ENCODE measurements at places on chromosomes 5 and 9. TPM values are rescaled to one million over a fixed set of nuclear protein-coding genes. Genes with fewer than 3 reads are reported as not detected.

DNA sequence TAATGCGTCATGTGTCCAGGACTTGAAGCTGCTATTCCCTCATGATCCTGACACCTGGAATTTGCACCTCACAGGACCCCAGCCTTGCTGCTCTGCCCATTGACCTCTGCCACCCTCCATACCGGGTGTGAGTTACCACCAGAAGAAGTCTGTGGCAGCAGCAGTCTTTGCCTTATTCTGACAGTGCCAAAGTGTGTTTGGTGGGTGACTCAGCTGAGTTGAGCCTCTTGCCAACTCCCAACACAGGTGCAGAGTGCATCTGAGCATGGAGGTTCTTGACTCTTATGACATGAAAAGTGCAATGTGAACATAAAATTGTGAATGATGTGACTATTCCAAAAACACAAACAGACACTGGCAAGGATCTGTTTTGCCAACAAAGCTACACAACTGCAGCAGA lies 1166.5 kb upstream of the CDH18 start:
- DNase-seq: no peak
- no peaks in the 10 kb centered on the region for H3K27me3 ChIP-seq
- H3K4me1 ChIP-seq: no peaks in the 10 kb centered on the region
- no peaks in the 10 kb centered on the region for H3K36me3 ChIP-seq
- H3K4me3 ChIP-seq: no peak overlapping the region

Gene MAMDC4
- total RNA-seq: 4.0 TPM

DNA sequence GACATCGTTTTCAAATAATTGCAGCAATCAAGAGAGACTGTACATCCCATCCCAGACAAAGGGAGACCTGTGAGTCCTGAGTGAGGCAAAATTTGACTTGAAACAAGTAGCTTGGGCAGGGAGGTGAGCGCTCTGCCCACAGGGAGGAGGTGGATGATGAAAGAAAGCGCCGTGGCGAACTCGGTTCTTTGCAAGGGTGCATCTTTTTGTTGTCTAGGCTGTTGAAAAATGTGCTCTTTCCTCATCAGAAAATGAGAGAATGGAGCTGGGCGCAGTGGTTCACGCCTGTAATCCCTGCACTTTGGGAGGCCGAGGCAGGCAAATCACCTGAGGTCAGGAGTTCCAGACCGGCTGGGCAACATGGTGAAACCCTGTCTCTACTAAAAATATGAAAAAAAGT lies 150.5 kb downstream of the GAPVD1 start:
- no peaks in the 10 kb centered on the region for H3K36me3 ChIP-seq
- no peak overlapping the region for H3K27ac ChIP-seq
- no peaks in the 10 kb centered on the region for H3K27me3 ChIP-seq
- DNase-seq: no peak
- peaks cover 3% of the 10 kb centered on the region for H3K4me1 ChIP-seq

GRCh38 chr9:95379630-95380029 lies 62.1 kb upstream of the FANCC start:
- no peaks in the 10 kb centered on the region for H3K27me3 ChIP-seq
- no peaks in the 10 kb centered on the region for H3K36me3 ChIP-seq
- DNase-seq: no peak
- H3K4me3 ChIP-seq: no peak overlapping the region
